ENCODE measurements at places on chromosomes 1 and 21.

DNA sequence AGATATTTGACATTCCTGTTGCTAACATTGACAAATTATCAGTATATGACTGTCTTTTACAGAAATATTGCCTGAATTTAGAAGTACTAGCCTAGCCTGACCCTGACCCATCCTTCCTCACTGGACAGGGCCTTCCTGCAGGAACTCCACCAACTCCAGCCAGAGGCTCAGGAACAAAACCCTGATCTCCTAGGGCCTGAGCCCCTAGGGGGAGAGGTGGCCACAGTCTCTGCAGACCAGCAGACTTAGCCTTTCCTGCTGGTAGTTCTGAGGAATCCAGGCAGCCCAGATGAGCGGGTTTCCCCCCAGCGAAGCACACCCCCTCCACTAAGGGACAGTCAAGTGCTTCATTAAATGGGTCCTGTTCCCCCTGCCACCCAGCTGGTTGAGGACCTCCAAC lies 44.3 kb upstream of the LRIF1 start:
- DNase-seq = no peak

DNA sequence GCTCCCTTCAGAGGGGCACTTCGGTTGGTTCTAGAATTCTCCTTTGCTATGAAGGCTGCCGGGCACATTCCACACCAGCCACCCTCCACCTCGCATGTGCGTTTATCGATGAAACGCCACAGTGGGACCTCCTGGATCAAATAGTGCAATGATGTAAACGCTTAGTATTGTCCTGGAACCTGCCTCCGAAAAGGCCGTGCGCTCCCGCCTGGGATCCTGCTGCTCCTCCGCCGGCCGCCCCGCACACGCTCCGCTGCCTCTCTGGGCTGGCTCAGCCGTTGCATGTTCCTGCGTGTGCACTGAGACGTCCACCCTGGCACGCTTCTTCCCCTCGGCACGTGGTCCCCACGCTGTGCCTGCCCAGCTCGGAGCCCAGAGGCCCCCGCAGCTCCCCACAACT lies 4.0 kb upstream of the TNFRSF14 start:
- no peak for DNase-seq

DNA sequence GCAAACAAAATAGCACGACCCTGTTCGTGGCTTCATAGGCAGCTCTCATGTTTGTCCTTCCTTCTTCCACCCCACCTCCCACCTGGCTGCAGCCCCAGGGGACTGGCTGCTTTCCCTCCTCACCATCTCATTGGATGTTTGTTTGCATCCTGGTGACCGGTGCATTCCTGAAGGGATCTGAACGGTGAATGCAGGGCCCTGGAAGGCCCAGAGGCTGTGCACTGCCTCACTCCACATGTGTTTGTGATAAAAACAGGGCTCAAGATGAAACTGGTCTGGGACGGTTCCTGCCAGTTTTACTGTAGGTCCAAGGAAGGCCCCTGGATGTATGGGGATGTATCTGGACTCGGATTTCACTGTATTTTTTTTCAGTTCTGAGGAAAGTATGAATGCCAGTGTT lies 42.8 kb downstream of the CNN3 start:
- DNase-seq = peak; percentile 91

DNA sequence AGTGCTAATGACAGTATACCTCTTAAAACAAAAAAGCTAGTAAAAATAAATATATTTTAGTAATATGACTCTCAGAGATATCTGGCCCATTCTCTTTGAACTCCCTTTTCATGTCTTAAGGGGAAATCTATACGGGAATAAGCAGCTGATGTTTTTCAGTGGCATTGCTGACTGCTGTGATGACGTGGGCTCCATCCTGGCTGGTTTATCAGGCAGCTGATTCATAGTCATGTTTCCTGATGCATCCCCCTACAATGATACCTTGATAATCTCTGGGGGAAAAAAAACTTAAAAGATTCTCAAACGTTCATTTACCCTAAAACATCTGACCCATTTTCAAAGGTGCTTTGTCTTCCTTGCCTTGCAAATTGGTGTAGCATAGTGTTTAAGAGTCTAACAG lies 53.8 kb downstream of the ABCA4 start:
- no peak for DNase-seq

- DNase-seq = no peak
Observed at GRCh38 chr1:236688705-236689104, 2.4 kb downstream of the ACTN2 start.

DNA sequence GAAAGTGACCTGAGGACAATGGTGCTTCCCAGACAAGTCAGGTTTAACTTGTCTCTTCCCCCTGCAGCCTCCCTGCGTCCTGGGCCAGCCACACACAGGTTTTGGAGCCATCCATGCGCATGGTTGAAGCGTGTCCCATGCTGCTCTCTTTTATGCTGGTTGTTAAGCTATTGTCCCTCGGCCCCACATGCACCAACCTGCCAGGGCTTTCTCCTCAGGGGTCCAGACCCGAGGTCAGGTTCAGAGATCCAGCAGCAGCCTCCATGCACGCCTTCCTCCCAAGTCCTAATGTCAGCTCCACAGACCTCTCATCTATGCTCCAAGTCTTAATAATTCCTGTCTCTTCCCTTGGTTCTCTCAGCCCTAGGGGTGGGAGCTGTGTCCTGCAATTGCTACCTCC lies 1.6 kb downstream of the ABCA4 start:
- no peak for DNase-seq

DNA sequence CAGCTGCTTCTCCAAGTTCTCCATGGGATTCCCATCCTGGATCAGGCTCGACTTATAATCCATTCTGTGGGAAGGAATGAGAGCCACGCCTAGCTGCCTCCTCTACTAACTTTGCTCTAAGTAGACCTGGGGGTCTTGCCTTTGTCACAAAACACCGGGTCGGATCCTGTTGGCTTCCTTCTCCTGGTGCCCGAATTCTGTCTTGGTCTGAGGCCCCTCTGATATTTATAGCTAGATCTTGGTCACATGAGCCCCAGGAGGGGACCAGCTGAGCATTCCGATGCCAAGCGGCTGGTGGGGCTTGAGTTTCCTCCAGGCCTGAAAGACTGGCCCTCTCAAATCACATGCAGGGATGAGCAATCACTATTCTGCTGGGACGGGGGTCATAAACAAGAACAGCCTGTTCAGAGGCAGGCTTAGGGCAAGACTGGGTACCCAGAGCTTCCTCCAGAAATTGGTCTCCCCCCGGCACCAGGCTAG lies at the start of gene TRIM63:
TRIM63 (minus strand) TSS at position 199 of the 480 bp plus-strand sequence; CDS start at position 63, 136 bp downstream.
- DNase-seq = no peak

DNA sequence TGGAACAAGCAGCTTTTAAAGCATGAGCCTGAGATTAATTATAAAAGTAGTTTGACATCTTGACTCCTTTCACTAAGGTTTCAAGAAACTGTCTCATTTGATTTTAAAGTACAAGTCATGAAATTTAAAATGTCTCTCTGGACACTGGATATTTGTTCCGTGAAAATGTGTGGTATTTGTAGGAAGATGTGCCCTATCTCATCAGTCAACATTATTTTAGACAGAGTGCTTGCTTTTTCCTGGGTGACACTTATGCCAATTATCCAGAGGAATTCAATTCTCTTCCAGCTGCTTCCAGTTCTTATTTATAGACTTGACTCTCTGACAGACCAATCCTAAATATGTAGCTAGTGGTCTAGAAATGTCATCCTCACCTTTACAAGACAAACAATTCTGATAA lies 300.4 kb downstream of the PLA2G4A start:
- DNase-seq = no peak

GRCh38 chr21:15088488-15088887 lies 23.7 kb upstream of the NRIP1 start:
- no peak for DNase-seq

DNA sequence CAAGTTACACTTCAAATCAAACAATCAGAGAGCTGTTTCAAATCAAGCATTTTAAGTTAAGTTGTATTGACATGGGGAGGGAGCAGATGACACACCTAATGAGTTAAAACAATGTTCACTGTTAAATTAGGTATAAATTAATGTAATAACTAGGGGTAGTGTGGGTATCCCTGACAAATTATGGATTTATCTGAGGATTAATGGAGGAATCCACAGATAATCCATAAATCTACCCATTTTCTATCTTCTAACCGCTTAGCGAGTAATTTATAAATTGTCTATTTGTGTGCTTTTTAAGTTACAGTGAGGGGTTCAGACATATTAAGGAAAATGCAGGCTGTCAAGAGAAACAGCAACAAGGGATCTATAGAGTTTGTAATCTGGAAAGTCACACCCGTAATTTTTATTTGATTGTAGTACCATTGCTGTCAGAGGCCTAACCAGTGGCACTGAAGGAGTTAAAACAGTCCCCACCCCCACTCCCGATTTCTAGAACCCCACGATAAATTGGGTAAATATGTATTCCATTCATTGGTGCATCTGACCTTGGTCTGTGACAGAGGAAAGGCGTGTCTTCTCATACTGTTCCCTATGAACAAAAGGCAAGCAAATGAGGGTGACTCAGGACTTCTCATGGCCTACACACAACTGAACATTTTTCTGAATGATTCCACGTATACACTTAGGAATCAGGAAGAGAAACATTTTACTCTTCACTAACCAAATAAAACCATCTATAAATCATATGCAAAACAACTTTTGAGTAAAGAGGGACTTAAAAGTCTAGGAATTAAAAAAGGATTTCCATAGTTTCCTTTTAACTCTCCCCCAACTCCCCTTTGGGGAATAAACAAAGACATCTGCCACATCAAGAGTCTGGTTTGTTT lies 7.4 kb downstream of the IRF2BP2 start:
- peak; percentile 95 for DNase-seq

DNA sequence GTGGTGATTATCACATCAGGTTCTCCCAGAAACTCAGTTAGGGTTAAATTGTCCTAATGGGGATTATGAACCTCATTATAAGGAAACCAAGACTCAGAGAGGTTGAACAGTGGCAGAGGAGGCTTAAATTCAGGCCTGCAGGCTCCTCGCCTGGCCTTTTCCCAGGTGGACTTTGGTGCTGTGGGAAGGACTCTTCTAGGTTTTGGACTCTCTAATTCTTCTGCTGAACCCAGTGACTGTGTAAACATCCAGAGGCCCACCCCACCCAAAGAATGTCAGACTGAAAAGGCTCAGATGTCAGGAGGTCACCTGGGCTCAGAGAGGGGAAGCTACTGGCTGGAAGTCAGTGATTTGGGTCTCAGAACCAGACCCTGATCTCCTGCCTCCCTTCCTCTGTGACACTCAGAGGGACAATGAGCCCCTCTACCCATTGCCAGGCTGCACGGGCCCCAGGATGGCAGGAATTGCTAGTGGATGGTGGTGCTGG lies 2.5 kb downstream of the ZNF362 start:
- no peak for DNase-seq

DNA sequence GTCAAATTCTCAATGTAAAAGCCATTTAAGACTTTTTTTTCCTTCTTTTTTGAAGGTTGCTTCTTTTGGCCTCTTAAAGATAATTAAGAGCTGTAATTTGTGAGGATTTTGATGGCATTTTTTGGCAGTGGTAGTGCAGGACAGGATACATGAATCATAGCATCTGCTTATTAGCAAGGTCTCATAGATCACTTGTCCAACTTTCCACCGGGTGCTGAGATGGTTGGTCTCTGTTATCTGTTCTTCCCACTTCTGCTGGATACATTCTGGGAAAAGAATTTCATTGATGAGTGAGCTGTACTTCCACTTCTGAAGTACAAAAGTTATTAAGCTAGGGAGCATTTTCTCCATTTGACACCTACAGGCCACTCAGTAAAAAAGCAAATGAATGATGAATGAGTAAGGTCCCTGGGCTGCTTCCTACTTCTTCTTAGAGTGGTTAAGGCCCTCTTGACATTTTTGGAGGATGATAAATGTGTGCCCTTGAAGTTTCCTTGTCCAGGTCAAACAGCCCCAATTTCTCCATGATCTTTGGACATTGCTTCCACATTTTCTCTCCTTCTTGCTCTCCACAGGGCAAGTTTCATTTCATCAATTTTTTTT lies 100.6 kb downstream of the ROR1 start:
- DNase-seq = peak; percentile 17

DNA sequence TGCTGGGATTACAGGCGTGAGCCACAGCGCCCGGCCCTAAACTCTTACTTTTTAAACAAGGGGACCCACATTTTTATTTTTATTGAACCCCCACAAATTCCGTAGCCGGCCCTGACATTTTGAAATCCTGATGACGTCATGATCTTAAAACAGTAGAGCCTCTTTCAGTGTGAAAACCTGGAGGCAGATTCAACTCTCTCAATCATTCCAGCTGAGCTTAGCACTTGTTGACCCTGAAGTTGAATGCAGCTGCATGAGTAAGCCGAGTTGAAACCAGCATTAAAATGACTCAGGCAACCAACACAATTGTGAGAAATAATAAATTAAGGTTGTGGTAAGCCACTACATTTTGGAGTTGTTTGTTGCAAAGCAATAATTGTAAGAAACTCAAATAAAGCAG lies 93.9 kb upstream of the ADGRL4 start:
- DNase-seq = peak; percentile 43

DNA sequence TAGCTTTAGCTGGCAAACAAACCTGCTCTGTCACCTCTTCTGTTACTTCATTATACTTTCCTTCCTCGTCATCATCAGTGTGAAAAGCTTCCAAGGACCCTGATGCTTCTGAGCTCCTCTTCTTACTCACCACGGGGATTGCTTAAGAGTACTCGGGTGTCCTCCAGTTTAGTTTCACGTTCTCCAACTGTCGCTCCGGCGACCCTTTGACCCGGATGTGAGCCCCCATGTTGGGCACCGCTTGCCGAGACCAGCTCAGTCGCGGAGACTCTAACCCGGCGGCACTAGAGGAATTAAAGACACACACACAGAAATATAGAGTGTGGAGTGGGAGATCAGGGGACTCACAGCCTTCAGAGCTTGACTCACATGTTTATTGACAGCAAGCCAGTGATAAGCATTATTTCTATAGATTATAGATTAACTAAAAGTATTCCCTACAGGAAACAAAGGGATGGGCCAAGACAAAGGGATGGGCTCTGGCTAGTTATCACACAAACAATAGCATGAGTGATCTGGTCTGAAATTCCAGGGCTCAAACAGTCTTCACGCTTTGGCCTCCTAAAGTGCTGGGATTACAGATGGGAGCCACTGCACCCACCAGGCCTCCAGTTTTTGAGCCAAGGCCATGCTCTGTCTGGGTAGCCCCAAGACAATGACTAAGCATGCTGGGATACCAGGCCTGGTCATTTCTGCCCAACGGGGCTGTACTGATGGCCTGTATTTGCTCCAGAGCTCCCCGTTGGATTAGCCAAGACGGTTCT lies 30.1 kb upstream of the ENO1 start:
- DNase-seq = no peak

DNA sequence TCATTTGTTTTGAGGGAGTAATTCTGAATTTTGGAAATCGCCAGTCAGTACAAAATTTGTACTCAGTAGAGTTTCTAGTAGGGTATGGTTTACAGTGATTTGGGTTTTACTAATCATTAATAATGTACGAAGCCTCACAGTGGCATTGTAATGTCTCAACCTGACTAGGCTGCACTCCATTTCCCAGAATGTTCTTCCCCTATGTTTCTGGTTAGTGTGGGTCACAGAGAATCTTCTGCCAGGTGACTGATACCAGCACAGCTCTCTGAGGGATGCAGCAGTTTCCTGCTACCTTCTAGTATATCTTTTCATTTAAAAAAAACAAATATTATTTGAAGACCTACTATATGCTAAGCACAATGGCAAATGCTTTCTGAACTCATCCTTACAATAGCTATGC lies 112.9 kb downstream of the PTPN14 start:
- DNase-seq = no peak

- peak; percentile 44 for DNase-seq
Observed at GRCh38 chr1:208757846-208758245, 513.7 kb upstream of the PLXNA2 start.

Data from fibroblast of skin of scalp (primary cell).